ENCODE measurements at places on chromosomes 5 and 9.

DNA sequence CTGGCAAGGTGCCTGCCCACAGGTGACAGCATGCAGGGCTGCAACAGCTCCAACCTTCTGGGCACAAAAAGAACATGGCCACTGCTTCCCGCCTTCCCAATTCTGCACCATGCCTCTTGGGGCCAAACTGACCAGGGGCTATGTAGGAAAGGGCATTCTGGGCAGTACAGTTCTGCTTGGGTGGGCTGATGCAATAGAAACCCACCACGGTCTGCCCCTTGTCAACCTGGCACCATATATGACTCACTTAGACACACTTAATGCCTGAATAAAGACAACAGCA, 40.2 kb upstream of the FCN1 start:
- no peak for DNase-seq

- no peak for DNase-seq
Observed at GRCh38 chr5:91424638-91425436, 41.7 kb upstream of the ARRDC3 start.

- no peak for DNase-seq
Observed at GRCh38 chr5:32790411-32790951, 79.4 kb downstream of the NPR3 start.

DNA sequence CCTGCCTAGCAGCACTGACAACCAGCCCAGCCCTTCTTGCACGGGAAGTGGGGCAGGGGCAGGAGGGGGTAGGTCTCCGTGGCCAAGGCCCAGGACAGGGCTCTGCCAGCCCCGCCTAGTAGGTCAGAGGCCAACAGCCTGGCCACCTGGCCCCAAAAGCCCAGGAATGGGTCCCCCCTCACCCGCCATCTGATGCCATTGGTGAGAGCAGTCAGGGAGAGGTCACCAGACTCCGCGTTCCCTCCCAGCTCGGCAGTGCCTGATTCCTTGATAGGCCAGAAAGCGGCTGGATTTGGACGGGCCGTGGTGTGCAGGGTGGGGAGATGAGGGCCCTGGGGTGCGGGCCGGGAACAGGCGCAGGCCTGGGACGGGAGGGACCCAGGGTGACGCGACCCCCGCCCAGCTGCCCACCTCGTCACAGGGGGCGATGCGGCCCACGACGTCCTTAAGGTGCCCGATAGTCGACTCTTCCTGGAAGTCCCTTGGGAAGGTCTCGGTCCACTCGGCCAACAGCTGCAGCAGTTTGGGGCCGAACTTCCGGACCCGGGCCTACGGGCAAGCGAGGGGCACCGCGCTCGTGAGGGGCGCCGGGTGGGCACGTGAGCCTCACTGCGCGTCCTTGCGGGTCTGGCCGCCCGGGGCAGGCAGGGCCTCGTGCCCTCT, 64.5 kb upstream of the RNF130 start:
- no peak for DNase-seq

DNA sequence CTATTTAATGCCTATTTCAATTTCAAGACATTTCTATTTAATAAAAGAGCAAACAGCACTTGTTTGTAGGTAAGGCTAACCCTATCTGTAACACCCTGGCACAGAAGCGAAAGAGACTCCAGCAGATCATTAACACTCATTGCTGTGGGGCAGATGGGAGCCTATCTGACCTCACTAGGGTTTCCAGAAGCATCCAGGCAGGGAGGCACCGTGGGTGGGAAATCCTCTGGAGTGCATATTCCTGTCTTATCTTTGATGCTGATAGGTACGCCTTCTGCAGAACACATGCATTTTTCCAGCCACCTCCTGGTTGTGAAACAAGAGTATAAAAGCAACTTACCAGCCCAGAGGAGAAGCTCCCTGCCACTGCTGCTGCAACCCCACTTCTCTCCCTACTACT, 233.7 kb downstream of the GLIS3 start:
- DNase-seq = no peak

All from D721Med (cell line).